ENCODE measurements at places on chromosomes 7 and 10. TPM values are rescaled to one million over a fixed set of nuclear protein-coding genes. Genes with fewer than 3 reads are reported as not detected.

Gene GPR141
- 1.7 TPM for total RNA-seq

DNA sequence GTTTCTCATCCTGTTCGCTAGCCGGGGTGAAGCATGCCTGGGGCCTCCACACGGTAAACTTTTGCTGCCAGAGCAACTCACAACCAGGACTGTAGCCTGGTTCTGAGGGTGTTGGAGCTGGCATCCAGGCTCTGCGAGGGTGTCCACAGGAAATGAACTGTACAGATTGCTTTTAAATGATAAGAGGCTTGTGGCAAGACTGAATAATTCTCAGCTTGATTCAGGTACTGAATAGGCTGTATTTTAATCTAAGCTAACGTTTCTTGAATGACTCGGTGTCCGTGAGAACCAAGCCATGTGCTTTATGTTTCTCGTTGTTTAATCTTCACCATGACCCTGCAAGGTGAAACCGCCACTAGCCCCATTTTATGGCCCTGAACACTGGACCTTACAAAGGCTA lies 49.3 kb downstream of the EEPD1 start:
- no peak for DNase-seq

GRCh38 chr7:4166340-4166739 lies 515.8 kb upstream of the FOXK1 start:
- DNase-seq = no peak

DNA sequence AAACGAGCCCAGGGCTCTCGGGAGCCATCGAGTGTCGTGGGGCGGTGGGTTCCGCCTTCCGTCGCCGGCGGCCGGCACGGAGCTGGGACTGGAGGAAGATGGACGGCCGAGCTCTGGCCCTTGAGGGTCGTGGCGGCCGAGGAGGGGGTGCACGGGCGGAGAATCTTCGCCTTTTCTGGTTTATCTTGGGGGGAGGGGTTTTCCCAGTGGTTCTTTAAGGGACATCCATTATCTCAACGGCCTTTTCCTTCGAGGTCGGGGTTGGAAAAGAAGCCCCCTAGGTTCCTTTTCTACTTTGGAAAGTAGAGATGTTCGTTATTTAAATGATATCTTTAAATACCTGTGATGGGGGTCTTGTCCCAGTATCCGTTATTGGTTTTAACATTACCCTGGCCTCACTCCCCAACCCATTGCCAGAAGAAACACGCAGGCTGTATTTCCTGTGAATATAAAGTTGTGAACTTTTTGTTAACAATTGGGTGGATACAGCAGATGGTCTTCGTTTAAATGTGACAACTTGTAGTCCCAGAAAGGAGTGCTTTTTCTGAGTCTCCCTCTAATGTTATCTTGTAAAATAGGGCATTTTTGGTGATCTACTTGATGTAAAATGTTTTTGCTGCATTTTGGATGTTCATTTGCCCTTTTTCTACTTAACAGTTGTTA lies 765 bp downstream of the CCAR1 start:
- peak; percentile 25 for DNase-seq
